HCT116 (cell line): ENCODE measurements at places on chromosomes 2 and 18. TPM values are rescaled to one million over a fixed set of nuclear protein-coding genes. Genes with fewer than 3 reads are reported as not detected.

DNA sequence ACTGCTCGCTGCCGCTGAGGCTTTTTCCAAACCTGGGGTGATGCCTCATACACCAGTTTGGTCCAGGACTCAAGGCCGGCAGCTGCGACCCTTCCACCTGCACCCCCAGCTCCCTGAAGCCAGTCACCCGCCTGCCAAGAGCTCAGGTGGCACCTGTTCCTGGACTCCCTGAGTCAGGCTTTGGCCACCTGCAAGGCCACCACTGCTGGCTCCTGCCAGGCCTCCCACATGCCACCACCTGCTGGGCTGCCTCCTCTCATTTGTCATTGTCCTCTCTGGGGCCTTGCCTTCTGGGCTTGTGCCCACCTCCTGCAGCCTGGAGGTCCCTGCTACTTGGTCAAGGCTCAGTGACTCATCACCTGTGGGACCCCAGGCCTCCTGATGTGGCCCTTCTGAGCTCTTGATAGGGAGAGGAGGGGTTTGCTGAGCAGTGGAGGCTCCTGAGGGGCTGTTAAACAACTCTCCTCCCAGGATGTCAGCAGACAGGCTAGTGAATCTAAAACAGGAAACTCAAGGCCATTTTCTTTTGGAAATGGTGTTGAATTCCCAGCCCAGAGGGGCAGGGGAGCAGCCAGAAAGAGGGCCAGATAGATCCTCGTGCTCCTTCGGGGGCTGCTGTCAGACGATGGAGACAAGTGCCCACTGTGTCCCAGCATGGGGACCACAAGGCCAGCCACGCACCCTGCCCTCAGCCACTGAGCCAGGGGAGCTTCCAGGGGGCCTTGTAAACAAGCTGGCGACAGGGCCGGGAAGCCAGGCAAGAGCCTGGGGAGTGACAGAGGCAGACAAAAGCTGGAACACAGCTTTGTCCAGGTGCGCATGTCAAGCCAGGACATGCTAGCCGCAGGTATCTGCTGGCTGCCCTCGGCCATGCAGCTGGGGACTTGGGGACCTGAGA lies 416.8 kb downstream of the LRATD1 start:
- DNase-seq, result no peak

GRCh38 chr18:73626859-73627258 lies 520.8 kb downstream of the FBXO15 start:
- DNase-seq, result no peak

DNA sequence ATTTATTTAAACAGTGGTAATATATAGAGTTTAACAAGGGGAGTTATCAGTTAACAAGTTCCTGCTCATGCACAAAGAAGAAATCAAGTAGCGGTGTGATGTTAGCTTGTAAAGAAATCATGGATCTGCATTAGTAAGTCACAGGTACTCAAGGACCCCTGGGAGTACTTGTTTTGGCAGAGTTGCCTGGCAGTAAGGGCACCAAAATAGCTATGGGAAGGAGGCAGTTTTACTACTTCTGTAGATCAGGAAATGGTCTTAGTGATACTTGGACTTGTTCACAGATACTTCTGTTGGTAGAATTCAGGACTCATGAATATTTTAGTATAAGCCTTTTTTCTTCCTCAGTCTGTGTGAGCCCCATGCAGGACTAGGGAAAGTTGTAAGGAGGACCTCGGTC lies 107.3 kb upstream of the IL1R2 start:
- DNase-seq, result no peak

GRCh38 chr2:54903736-54904554 lies 146.3 kb downstream of the RTN4 start:
- DNase-seq, result peak; percentile 96

GRCh38 chr18:62655520-62656219 lies 59.7 kb upstream of the PHLPP1 start:
- no peak for DNase-seq

GRCh38 chr18:27954226-27954625 lies 222.7 kb downstream of the CDH2 start:
- DNase-seq, result no peak

DNA sequence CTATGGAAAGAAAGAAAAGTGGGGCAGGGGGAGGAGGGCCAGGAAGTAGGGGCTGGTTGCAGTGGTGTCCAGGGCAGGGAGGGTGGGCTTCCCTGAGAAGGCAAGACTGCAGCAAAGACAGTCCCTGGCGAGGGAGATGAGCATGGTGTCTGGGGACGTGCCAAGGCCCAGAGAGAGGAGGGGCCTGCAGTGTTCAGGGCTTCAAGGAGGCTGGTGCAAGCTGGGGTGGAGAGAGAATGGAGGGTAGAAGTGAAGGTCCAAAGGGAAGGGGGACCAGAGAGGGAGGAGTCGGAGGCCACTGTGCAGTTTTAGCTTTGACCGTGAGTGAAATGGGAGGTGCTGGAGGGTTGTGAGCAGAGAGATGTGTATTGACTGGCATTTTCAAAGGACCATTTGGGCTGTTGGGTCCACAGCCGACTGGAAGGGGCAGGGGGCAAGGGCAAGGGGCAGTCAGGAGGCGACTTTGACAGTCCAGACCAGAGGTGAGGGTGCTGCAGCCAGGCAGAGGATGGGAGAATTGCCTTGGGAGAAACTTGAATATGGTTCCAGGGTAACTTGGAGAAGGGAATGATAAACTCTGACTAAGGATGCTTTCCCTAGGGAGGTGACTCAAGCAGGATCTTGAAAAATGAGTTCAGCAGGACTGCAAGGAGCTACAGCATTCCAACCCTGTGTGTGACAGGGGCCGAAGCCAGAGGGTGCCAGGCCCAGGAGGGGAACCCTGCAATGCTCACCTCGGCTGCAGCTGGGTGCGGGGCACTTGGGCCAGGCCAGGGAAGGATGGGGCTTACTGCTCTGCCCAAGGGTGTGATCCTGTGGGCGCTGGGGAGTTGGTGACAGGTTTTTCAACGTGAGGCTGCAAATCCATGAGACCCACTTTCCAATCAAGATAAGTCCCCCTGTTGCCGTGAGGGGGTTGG lies 177.1 kb upstream of the HAAO start:
- DNase-seq, result no peak

DNA sequence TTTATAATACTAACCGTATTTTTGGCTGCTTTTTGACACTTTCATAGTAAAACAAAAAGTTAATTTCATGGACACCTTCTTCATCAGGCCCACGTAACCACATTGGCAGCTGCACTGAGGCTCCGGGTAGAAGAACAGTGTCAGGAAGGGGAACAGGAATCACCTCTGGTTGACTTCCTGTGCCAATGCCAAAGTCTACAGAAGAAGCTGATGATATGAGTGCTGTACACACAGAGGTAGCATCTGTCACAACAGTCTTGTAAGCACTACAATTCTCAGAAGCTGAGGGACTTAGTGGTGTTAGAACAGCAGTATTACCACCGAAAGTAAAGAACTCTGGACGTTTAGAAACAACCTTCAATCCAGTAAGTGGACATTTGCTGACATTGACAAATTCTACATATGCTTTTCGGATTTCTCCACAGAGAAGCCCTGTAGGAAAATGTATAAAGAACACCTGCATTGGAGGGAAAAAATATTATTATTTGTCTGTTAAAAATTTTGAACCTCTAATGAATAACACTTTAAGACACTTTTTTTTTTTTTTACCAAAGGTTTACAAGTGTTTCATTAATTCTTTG lies 85.3 kb downstream of the TRAPPC8 start:
- no peak for DNase-seq

- peak; percentile 35 for DNase-seq
Observed at GRCh38 chr18:76380791-76381405, 114.1 kb downstream of the ZNF516 start.

GRCh38 chr2:183967756-183968155 lies 630.6 kb upstream of the ZNF804A start:
- no peak for DNase-seq

DNA sequence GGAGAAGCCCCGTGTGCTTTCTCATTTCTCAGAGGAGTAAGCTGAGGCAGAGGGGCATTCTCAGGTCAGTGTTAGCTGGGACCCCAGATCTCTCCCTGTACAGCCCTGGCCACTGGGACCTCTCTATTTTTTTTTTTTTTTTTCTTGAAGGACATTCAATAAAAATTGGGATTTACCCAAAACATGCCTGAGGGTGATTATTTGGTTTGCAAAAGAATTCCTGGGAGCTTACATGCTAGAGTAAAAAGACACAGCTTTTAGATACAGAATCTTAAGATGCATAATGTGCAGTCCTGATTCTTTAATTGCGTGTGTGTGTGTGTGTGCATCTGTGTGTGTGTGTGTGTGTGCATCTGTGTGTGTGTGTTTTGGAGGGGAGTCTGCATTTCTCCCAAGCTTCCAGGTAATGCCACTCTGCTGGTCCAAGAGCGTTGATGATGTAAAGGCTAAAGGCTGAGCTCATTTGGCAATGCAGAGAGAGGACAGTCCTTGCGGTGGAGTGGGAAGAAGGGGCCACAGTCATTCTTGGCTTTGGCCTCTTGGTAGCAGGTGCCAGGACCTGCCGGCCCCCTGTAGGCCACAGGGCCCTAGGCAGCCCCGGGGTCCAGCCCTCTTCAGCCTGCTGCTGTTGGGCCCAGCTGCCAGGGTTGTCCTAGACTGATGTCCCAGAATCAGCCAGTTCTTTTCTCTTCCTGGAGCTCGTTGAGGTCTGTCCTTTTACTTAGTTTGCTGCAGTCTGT lies 74.1 kb upstream of the MCFD2 start:
- DNase-seq, result no peak

DNA sequence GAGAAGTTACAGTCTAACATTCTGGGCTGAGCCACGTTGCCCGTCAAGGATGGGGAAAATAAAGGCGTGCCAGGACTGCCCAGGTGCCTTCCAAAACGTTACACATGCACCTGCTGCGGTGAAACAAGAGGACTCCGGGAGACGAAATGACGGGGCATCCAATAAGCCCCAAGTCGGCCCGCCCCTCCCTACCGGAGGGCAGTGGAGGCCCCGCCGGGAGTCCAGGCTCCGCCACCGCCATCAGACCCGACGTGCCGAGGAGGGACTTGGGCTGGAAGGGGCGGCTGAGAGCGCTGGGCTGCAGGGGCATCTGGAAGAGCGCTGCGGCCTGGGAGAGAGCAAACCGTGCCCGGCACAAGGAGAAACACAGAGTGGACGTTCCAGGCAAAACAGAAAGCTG lies 112.5 kb upstream of the GPC1 start:
- DNase-seq, result no peak

- no peak for DNase-seq
Observed at GRCh38 chr2:39156107-39156506, 35.3 kb upstream of the SOS1 start.

DNA sequence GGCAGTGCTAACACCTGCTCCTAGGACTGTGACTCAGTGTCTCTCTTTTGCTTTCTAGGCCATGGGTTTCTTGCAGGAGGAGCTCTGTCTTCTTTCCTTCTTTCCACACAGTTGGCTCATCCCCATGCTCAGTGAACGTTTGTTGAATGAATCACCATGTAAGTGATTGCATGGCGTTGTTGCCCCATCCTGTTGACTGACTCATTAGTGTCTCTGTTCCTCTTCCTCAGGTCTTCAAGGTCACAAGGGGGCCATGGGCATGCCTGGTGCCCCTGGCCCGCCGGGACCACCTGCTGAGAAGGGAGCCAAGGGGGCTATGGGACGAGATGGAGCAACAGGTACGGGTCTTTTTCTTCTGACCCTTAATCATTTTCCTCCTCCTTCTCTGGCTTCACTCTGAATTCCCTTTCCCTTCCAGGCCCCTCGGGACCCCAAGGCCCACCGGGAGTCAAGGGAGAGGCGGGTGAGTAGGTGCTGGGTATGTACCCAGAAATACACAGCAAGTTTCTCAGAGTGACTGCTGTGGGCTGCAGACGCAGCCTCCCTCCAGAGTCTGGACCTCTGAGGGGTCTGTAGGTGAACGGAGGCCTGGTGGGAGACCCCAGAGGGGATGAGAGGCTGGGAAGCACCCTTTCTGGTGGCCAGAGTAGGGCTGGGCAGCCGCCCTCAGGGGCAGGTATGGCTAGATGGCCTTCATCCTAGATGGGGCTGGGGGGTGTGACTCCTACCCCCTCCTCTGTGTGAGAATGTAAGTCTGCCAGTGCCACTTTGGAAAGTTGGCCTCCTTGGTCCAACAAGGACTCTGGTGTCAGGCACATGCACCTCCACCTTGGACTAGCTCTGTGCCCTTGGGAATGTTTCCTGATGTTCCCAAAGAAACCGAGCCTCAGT lies 32.4 kb downstream of the MARCO start:
- no peak for DNase-seq

- no peak for DNase-seq
Observed at GRCh38 chr2:8477552-8478470, 204.0 kb upstream of the ID2 start.

DNA sequence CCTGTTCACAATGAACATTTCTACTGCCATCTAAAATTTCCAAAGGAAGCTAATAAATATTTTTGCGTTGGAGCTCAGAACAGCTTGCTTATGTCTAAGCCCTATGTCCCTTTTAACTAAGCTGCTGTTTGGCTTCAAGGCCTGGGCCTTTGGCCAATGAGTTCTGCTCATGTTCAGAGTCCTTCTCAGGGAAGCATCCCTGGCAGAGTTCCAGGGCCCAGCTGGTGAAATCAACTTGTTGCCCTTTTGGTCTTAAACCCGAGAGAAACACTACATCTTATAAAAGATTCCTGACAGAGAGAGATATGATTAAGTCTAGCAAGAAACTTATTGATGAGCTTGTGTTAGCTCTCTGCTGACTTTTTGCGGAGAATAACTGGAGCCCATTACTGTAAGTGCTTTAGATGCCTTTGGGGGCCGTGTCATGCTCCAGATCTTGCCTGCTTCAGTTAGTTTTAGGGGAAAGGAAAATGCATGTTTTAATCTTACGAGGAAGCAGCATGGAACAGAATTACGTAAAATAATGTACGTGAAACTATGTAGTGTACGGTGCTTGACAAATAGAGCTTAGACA lies 102.5 kb upstream of the NOSTRIN start:
- no peak for DNase-seq

- DNase-seq, result peak; percentile 60
Observed at GRCh38 chr2:120312860-120313694, 32.9 kb upstream of the INHBB start.

- no peak for DNase-seq
Observed at GRCh38 chr2:144004742-144005141, 515.2 kb downstream of the ZEB2 start.

DNA sequence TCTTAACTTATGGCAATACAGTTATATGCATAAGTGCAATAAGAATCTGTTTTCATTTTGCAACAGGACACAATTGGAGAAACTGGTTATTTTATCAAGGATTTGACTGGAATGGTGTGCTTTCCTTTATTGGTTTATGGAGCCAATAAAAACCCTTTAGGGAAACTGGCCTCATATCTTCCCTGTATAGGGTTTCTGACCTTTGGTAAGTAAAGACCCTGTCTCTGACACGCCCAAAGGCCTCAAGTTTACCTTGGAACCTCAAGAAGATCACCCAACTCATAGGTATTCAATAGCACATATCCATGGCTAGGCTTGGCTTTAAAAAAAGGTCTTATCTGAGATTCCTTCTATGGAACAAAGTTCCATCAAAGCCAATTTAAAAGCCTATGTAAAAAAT lies 11.2 kb downstream of the HAAO start:
- DNase-seq, result no peak

- no peak for DNase-seq
Observed at GRCh38 chr2:144288438-144288837, 231.5 kb downstream of the ZEB2 start.

GRCh38 chr18:58258692-58259342 lies 214.8 kb downstream of the NEDD4L start:
- DNase-seq, result no peak

ADCYAP1 gene
- total RNA-seq, result not detected

ERBB4 gene
- total RNA-seq, result 0.10 TPM

GCKR gene
- not detected for total RNA-seq

OTX1 gene
- total RNA-seq, result 13.1 TPM

DNER gene
- 2.9 TPM for total RNA-seq

PARD6G gene
- 12.8 TPM for total RNA-seq

CHAC2 gene
- total RNA-seq, result 8.4 TPM

SCN7A gene
- 0.07 TPM for total RNA-seq

TMEM247 gene
- total RNA-seq, result not detected

MEP1B gene
- not detected for total RNA-seq

ANKRD30B gene
- not detected for total RNA-seq

SRD5A2 gene
- total RNA-seq, result not detected
